ENCODE measurements at places on chromosomes 16 and 17. TPM values are rescaled to one million over a fixed set of nuclear protein-coding genes. Genes with fewer than 3 reads are reported as not detected.

DNA sequence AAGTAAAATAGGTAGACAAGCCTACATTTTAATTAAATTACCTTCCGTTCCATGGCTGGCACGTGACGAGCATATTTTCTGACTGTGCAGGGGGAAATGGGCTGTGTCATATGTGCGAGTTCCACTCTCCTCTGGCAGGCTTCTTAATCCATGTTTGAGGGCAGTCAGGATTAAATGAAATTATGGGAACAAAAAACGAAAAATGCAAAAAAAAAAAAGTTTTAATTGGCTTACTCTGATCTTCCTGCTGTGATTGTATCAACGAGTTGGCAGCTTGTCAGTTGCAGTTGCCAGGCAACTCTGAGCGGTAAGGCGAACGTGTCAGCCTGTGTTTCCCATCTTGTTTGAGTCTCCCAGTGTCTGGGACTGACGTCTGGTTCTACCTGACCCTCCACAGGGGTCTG, 302.9 kb upstream of the XYLT1 start:
- DNase-seq: no peak

DNA sequence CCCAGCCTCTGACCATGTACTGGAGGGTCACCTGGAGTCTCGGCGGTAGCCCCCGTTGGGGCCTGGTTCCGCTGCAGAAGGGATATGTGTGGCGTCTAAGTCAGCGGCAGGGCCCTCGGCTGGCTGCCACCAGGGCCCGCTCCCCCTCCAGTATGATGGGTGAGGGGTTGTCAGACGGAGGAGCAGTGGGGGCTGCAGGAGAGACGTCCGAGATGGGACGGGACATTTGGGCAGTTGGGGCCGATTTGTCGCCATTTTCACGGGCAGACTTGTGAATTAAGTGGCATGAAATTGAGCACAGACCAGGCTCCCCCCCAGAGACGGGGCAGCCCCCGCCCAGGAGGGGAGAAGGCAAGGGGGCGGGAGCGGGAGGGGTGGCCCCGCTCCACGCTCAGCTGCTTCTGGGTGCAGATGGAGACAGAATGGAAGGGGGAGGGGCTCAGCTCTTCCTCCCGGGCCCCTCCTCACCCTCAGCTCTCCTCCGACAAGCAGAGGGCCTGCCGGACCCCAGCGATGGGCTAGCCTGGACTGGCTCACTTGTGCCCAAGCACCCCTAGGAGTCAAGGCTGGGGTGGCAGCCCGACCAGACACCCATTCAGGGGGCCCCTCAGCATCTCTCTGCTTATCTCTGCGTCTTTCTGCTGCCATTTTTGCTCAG, 52.7 kb upstream of the LHX1 start:
- DNase-seq: no peak

DNA sequence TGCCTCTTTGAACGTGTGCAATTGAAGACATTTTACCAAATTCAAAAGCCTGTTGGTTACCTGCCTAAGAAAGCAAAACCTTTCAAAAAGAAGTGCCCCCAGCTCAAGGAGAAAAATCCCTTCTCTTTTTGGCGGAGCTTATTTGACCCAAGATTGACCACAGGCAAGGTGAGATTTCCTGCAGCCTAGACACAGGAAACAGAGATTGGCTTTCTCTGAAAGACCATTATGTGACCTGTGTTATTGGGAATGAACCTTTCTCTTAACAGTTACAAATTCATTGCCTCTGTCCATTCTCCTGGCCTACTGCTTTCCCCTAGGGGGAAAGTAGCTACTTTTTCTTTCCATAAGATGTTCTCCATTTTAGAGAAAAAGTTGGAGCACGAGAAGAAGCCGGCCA, 42.1 kb upstream of the MAF start:
- no peak for DNase-seq

DNA sequence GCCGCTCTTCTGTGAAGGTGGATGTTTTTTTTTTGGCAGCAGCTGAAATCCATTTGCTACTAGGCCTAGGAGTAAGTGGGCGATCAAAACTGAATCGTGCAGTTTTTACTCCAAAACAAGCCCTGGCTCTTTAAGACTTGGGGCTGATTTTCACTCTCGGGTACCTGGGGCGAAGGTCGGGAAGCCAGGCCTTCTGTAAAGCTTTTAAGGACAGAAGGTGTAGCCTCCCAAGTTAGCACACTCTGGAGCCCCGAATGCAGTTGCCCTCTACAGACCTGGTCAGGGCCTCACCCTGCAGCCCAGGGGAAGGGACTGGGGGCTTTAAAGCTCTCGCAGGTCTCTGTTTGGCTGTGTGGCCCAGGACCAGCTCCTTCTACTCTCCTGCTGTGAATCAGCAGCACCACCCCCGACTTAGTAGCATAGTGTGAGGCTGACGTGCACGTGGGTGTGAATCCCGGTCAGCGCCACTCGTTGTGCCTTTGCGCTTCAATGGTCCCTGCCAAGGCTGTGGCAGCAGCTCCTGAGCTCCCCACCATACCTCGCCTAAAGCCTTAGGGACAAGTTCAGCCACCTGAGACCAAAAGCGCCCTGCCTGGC, 49.9 kb downstream of the TMEM235 start:
- DNase-seq: no peak

- DNase-seq: no peak
These were observed 2.5 kb upstream of the AIPL1 start for GRCh38 chr17:6437466-6437865.

MLLT6 gene
- 7.8 TPM for total RNA-seq

IL17C gene
- total RNA-seq: not detected
